Spleen (tissue), 13 donors: ENCODE measurements at places on chromosomes 2 and 18. TPM values are rescaled to one million over a fixed set of nuclear protein-coding genes. Genes with fewer than 3 reads are reported as not detected.
A peak's percentile ranks its signal among the peaks of the same experiment; 100 is the strongest.

GRCh38 chr2:118325321-118325955 is 237.2 kb downstream of the INSIG2 start:
- H3K4me3 ChIP-seq: no peak overlapping the region
- no peaks in the 10 kb centered on the region for H3K27me3 ChIP-seq
- no peak overlapping the region for H3K27ac ChIP-seq
- no peaks in the 10 kb centered on the region for H3K4me1 ChIP-seq
- no peaks in the 10 kb centered on the region for H3K36me3 ChIP-seq

DNA sequence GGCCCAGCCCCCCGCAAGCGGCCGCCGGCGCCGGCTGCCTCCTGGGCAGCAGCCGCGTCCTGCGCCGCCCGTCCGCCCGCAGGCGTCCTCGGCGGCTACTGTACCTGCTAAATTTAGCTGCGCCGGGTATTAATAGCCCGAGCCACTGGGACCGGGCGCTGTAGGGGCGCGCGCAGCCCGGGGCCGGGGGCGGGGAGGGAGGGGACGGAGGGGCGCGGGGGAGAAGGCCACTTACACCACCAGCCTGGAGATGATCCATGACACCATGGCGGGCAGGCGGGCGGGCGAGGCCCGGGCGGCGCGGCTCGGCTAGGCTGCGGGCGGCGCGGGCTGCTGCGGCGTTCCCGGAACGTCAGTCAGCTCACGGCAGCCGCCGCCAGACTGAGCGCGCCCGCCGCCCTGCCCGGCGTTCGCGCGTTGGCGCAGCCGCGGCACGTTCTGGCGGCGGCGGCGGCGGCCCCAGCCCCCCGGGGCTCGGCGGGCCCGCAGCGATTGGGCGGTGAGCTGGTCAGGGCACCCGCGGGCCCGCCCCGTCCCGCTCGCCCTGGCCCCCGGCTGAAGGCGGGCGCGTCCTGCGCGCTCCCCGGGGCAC is at the start of gene REEP1:
TSS of gene REEP1 (minus strand) at position 383 of the 592 bp plus-strand sequence. CDS start at position 267, 116 bp downstream.
- no peaks in the 10 kb centered on the region for H3K36me3 ChIP-seq
- H3K4me3 ChIP-seq: peak within 1 kb of the TSS; percentile 36
- H3K27me3 ChIP-seq: peaks cover 39% of the 10 kb centered on the region
- no peak for DNase-seq
- no peak within 1 kb of the TSS for H3K27ac ChIP-seq

- no peaks in the 10 kb centered on the region for H3K27me3 ChIP-seq
- H3K4me3 ChIP-seq: no peak overlapping the region
- no peaks in the 10 kb centered on the region for H3K36me3 ChIP-seq
Observed at GRCh38 chr2:138866797-138867196, 86.6 kb upstream of the NXPH2 start.

- DNase-seq: no peak
- no peaks in the 10 kb centered on the region for H3K27me3 ChIP-seq
- peaks cover 6% of the 10 kb centered on the region for H3K4me1 ChIP-seq
- H3K36me3 ChIP-seq: no peaks in the 10 kb centered on the region
Observed at GRCh38 chr2:47190188-47190881, 35.2 kb upstream of the STPG4 start.

The PHLPP1 gene
- total RNA-seq: 8.5 TPM

- no peaks in the 10 kb centered on the region for H3K36me3 ChIP-seq
- no peaks in the 10 kb centered on the region for H3K27me3 ChIP-seq
- H3K27ac ChIP-seq: no peak overlapping the region
Observed at GRCh38 chr2:215931256-215931903, 82.0 kb downstream of the MREG start.

DNA sequence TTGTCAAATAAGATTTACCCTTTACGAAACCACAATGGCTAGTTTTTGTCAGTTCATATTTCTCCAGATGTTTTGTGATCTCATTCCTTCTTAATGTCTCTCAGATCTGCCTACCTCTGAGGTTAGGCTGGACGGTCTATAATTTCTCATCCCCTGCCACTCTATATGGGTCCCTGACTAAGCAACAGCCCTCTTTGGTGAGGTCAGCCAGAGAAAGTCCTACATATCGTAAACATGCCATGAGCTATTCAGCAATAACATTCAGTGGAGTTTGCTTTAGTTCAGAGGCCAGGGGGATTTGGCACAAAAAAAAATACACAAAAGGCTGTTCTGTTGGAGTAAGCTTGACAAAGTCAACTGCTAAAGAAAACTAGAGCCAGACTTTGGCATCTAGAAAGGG is 192.1 kb upstream of the NCKAP5 start:
- H3K4me3 ChIP-seq: no peak overlapping the region
- no peak for DNase-seq
- no peaks in the 10 kb centered on the region for H3K36me3 ChIP-seq
- no peaks in the 10 kb centered on the region for H3K27me3 ChIP-seq
- no peak overlapping the region for H3K27ac ChIP-seq
